Stimulated activated CD4-positive, alpha-beta T cell treated with anti-CD3 and anti-CD28 coated beads, Interleukin-2, amount 100 ng/mL, for 24 hours (primary cell): ENCODE measurements at places on chromosomes 3 and 15.
A peak's percentile ranks its signal among the peaks of the same experiment; 100 is the strongest.

DNA sequence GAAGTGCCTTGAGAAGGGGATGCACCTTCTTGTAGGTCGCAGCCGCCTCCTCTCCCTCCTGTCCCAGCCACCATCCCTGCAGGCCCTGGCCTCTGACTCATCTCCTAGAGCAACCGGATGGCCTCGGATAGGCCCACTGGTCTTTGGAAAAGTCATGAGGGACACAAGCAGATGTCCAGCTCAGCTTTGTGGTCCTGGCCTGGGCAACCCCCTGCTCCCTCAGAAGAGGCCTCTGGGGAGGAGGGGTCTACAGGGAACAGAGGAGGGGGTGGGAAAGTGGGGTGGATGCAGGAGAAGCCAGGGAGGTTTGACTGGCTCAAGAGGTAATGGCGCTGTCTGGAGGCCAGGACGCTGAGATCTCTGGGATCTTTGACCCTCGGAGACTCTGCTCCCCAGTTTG, 259.2 kb upstream of the TLE3 start:
- DNase-seq = no peak

GRCh38 chr15:63517202-63517601, 12.8 kb downstream of the USP3 start:
- DNase-seq = no peak

DNA sequence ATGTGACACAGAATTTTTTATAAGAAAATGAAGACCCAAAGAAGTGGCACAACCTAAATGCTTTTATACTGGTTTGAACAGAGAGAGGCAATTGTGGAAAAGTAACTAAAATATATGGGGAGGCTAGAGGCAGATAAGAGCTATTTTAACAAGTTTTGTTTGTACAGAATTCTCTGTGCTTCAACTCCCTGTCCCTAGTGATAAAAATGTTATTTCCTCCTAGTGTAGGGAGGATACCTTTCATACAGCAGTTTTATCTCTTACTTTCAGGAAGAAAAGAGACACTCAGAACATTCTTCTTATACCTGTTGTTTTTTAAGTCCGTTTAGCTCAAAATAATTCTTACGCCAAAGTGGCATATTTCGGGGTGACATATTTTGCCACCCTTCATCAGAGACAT, 21.2 kb upstream of the ZNF639 start:
- no peak for DNase-seq

DNA sequence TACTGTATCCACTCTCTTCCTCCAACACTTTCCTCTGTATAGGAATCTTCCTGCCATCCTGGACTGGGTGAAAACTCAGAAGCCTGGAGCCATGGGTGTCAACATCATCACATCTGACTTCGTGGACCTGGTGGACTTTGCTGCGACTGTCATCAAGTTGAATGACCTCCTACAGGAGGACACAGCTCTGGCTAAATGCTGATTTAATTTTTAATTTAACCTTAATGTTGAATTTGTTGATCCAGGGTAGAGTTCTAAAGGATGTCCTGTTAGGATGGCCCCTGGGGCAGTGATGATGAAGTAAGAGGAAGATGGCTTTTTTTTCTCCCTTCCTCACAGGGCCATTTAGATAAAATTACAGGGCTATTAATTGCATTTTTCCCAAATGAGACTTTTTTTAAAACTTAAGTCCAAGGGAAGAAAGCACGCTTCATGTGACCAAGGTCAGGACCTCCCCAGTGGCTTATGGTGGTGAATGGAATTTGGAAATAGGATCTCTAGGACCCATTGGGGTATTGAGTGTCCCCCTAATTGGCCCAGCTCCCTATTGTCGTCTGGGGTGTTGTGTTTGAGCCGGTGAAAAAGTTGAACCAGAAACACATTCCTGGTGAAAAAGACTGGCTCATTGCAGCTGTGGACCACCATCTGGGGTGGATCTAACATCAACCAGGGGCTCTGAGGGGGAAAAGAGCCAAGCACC, 125.7 kb upstream of the ZBED2 start:
- no peak for DNase-seq

DNA sequence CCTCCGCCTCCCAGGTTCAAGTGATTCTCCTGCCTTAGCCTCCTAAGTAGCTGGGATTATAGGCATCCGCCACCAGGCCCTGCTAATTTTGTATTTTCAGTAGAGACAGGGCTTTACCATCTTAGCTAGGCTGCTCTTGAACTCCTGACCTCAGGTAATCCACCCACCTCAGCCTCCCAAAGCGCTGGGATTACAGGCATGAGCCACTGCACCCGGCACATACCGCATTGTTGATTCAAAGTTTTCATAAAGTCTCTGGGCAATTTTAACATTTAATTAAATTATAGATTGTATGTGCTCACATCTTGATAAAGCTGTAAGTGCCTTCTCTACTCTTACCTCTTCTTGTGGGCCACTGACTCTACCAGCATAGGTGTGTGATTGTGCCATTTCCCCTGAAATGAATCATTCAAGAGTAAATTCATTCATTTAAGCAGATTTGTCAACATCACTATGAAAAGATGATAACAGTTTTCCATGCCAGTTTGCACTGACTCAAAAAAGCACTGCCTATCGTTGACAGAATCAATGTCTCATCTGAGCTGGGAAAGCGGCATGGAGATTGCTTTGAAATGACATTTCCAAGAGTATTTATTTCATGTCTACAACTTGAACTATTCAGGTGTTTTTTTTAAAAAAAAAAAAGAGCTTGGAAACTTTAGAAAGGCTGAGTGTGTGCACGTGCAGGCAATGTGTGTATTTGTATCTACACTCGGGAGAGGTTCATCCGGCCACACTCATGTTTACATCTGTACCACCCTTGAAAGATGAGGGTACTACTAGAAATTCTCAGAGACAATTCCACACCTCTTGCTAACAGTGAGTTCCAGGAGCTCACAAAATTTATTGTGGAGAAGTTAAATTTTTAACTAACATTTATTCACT, 3.5 kb downstream of the BCL2A1 start:
- peak; percentile 14 for DNase-seq
